Muscle of arm (tissue), 14 donors: ENCODE measurements at places on chromosomes 3 and 15. TPM values are rescaled to one million over a fixed set of nuclear protein-coding genes. Genes with fewer than 3 reads are reported as not detected.

The MDFIC2 gene
- polyA plus RNA-seq = not detected

The TEX9 gene
- 1.5 TPM for polyA plus RNA-seq

The MUSTN1 gene
- polyA plus RNA-seq = 68.3 TPM

The DAZL gene
- polyA plus RNA-seq = not detected

DNA sequence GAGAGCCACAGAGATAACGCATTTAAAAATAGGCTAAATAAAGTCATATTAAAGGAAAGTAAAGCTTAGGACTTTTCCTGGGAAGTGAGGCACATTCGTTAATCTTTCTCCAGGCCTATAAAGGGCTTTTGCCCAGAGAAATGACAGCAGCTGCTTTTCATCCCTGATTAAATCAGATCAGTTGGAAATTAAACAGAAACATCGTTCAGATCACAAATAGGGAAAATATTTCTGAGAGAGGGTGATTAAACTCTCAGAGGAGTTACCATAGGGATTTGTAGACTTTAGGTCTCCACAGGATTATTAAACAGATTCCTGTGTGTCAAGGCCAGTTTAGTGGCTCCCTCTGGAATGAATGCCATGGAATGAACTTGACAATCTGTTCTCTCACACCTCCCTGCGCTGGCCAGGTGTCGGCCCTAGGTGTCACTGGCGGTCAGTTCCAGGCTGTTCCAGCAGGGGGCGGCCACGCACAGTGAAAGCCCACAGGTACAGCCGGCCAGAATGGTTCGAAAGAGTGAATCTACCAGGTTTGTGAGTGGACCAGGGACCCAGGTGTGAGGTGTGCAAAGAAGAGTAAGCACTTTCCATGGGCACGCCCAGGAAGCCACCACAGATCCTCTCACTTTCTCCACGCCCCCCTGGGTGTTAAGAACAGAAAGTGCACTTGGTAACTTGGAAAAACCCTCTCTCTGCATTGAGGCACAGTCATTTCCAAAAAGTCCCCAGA is 253.0 kb upstream of the RASGRP1 start:
- DNase-seq = peak; percentile 71

DNA sequence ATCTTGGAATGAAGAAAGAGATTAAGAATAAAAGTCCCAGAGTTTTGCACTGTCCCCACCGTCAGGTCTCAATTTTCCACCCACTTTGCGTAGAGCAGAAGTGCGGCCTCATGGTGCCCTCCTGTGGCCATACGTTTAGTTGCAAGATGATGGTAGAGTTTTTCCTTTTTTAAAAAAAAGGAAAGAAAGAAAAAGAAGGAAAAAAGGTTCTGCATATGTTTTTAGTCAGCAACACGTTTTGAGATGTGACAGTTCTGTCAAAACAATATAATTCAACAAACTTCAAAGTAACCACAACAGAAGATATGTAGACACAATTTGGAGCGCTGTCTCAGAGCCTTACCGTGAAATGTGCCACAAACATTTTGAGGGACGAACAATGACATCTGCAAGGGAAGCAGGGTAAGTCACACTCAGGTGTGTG is 24.6 kb downstream of the EBLN2 start:
- DNase-seq = peak; percentile 57

- no peak for DNase-seq
Measured at GRCh38 chr3:108479224-108479623, 31.2 kb downstream of the MYH15 start.

GRCh38 chr3:22319446-22319845 is 568.4 kb upstream of the ZNF385D start:
- DNase-seq = no peak

DNA sequence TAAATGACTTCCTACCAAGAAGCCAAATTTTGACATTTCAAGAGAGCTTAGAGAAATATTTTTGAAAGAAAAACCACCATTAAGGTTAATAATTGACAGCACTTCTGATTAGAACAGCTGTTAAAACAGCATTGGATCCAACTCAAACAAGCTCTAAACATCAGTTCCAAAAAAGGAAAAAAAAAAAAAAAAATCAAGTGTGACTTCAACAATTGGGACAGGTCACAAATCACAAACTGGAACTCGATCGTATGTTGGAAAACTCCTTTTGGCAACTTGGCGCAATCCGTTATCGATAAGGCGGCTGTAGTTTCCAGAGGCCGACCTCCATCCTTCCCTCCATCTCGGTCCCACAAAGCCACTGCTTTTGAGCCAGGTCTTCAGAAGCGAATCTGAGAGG is 17.8 kb downstream of the TLE3 start:
- no peak for DNase-seq

- no peak for DNase-seq
Measured at GRCh38 chr3:64019879-64020278, 3.4 kb downstream of the PSMD6 start.

- no peak for DNase-seq
Measured at GRCh38 chr3:56782906-56783305, 18.8 kb downstream of the ARHGEF3 start.
